ENCODE measurements at places on chromosomes 6 and 20.

DNA sequence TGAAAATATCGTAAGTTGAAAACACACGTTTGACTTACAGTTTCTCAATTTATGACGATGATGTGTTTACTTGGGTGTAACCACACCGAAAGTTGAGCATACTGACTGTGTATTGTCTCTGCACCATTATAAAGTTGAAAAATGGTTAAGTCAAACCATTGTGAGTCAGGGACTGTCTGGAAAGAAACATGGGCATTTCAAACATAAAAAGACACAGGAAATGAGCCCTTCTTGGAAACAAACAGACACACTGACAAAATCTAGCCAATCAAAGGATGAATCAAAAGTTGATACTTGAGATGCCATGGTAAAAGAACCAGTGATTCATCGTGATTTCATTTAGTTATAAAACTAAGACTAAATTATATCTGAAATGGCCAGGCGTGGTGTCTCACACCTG is 5.3 kb downstream of the POPDC3 start:
- DNase-seq, result no peak

DNA sequence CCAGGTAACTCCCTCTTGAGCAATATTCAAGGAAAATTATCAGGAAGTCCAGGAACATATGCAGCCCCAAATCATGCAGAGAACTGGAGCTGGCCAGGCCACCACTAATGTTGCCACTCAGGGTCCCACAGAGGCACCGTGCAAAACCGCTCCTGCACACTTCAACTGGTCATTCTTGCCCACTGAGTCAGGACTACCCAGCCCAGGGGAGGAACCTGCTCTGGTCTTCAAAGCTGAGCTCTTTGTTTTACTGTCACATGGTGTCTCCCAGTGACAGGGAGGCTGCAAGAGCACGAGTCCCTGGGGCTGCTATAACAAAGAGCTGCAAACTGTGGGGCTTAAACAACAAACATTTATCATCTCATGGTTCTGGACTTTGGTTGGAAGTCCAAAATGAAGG is 336.0 kb upstream of the PRDM1 start:
- no peak for DNase-seq

- DNase-seq, result no peak
These were observed 12.8 kb downstream of the MYLK4 start for GRCh38 chr6:2737885-2738284.

DNA sequence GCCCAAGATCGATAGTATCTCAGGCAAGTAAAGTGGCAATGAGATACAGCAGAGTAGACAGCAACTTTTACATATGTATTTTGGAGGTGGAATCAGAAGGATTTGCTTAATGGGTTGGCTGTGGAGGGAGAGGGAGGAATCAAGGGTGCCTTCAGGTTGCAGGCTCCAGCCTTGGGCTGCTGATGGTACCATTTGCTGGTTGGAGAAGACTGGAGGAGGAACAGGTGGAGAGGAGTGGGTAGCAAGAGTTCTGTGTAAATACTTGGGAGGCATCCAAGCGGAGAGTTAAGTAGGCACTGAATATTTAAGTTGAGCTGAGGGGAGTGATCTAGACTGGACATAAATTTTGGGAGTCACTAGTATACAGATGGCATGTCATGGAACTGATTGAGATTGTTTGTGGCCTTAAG is 5.2 kb downstream of the BICRAL start:
- DNase-seq, result no peak

DNA sequence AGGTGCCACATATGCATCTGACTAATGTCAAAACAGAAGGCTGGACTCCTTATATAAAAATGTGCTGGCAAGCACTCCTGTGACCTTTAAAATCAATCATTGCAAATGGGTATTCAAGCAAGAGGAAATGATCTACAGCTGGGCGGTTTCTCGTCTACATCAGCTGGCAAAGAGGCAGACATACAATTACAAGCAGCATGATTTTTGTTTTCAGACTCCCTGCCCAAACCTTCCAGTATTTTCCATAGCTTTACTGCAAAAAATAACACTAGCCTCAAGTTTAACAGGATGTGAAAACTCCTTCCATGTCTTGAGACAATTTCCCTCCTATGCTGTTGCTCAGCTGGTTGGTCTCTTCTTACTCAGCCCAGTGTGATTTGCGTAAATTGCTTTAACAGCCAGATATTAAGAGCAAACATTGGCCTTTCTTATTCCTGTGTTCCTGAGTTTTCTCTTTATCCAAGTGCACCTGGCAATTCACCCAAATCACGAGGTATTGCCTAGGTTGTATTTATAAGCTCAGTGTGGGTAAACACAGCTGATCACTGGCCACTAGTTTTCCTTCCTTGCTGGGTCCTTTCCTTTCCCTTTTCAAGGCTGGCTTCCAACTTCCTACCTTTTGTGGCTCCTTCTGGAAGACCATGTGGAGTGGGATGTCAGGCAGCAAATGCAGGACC is 130.4 kb downstream of the MOXD1 start:
- DNase-seq, result no peak

- no peak for DNase-seq
These were observed 101.5 kb downstream of the NRSN1 start for GRCh38 chr6:24227556-24227955.

DNA sequence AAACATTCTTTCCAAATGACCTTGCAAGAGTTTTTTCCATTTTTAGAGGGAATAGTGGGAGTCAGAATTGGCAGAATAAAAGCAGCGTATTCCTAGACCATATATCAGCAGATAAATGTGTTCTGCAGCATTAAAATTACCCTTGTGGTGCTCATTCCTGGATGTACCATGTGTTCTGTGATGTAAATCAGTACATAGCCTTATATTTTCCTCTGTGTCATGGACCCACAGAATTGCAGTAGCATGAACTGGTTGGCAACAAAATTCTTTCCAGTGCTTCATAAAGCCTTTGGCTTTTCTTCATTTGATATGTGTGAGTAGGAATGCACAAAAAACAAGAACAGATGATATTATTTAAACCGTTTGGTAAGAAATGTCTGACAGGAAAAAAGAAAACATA is 32.5 kb downstream of the ANKEF1 start:
- no peak for DNase-seq

GRCh38 chr20:57786304-57786932 is 76.6 kb upstream of the PMEPA1 start:
- DNase-seq, result no peak

GRCh38 chr6:146590492-146590891 is 8.3 kb upstream of the ADGB start:
- DNase-seq, result no peak

DNA sequence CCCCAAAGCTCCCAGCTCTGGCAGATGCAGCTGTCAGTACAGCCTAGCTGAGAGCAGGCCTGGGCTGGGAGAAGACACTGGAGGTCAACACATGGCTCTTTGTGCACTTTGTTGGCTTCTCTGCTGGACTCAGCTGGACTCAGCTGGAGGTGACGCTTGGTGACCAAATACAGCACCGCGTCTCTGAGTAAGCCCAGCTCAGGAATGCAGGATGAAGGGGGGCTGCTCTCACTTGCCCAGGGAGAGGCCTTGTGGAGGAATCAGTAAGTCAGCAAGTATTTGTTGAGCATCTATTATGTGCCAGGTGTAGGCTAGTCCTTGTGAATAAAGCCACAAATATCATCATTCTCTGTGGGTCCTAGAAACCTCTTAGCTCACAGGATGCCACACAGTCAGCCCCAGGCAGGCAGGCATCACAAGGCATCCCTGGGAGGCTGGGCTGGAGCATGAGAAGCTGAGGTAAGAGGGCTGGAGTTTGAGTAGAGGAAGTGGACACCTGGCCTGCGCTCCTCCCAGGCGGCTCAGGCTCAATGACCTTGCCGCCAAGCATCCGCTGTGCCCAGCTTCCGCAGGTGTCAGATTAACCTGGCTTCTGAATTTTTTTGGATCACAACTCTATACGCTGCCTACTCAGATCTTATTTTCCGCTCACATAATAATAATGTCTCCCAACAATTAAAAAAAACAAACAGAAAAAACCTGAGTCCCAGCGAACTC is 95.4 kb downstream of the TMEM170B start:
- DNase-seq, result no peak

DNA sequence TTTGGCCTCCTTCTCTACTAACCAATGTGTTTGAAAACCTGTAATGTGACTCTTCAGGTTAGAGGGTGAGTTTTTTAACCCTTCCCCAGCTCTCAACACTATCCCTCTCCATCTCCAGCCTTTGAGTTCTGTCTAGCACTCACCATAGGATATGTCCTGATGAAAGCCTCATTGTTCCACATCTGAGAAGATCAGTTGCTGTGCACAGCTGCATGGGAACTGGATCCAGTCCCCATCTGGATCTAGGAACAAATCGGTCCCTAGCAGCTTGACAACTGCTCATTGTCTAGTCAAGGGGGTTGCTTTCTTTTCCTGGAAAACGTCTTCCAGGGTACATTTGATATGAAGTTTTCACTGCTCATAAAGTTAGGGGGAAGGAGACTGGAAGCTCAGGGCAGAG is 45.4 kb upstream of the AGPAT4 start:
- no peak for DNase-seq

DNA sequence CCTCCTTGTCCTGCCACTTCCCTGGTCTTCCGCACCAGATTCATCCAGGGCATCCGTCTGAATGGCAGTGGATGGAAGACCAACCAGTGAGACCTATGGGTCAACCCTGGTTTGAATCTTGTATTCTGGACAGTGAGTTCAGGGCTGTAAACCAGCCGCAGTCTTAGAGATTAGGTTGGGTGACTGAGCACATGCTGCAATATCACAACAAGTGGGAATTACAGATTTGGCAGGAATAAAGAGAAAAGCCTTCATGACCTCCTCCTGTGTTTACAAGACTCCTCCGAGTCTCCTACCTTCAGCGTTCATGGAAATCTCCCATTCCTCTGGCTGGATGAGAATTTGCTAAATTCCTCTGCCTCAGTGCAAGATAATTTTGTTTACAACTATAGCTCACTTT is 9.9 kb downstream of the ECI2 start:
- no peak for DNase-seq

DNA sequence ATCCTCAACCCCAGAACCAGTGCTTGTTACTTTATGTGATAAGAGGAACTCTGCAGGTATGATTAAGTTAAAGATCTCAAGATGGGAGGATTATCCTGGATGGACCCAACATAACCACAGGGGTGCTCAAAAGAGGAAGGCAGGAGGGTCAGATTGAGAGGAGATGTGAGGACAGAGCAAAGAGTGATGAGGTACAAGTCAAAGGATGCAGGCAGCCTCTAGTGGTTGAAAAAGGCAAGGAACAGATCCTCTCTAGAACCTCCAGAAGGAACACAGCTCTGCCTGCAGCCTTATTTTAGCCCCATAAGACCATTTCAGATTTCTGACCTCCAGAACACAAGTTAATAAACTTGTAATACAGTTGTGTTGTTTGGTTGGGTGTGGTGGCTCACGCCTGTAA is 41.2 kb downstream of the PDSS2 start:
- no peak for DNase-seq

GRCh38 chr6:158290659-158291058 is 21.6 kb upstream of the TULP4 start:
- DNase-seq, result no peak

DNA sequence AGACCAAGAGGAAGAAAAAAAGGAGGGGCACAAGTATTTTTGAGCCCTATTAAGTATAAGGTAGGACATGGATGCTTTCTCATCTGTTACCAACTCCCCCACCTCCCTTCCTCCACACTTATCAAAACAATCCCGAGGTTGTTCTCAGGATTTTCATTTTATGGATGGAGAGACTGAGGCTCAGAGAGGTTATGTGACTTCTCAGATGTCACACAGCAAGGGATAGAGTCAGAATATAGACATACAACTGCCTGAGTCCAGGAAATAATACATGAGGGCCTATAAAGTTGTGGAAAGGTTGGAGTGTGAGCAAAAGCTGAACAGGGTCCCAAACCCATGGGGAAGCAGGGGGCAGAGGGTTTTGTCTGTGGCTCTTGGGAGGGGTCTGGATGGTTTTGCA is 19.3 kb downstream of the KCNK17 start:
- no peak for DNase-seq

DNA sequence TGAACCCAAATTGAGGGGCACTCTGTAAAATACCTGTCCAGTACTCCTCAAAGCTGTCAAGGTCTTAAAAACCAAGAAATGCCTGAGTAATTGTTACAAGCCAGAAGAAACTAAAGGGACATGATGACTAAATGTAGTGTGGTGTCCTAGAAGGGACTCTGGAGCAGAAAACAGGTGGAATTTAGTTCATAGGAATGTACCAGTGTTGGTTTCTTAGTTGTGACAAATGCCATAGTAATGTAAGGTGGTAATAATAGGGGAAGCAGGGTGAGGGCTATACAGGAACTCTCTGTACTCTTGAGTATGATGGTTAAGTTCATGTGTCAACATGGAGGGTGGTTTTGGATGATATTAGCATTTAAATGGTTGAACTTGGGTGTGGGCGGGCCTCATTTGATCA is 92.3 kb downstream of the CNBD2 start:
- no peak for DNase-seq

GRCh38 chr6:161631676-161632194 is 357.9 kb upstream of the AGPAT4 start:
- DNase-seq, result no peak

DNA sequence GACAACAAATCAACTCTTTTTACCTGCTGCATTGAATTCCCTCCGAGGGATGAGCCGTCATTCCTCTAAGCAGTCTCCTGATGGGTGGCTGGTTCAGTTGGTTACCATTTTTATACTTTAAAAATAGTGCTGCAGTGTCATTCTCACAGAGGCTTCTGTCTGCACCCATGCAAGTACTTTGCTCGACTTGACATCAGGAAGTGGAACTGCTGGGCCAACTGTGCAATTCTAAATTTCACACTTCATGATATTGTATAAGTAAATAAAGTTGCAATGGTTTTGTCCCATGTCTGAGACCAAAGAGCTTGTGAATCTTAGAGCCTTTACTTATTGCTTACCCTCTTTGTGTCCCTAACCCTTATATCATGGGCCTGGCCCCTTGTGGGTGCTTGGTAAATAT is 2.5 kb downstream of the BTN3A1 start:
- no peak for DNase-seq

- DNase-seq, result no peak
These were observed 59.0 kb downstream of the MDGA1 start for GRCh38 chr6:37638414-37639341.

DNA sequence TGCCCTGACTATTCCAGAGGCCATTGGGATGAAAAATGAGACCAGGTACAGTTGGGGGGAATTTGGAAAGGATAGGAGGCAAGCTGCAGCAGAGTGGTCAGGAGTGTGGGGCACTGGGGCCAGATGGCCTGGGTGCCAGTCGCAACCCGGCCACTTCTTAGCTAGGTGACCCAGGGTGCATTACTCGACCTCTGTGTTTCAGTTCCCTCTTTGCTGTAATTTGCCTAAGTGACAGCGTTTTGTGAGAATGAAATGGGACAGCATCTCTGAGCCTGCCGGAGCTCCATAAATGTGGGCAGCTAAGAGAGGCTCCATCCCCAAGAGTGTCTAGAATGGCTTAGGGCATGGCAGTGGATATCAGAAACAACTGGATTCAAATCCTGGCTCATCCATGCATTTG is 13.9 kb downstream of the LRFN2 start:
- no peak for DNase-seq

DNA sequence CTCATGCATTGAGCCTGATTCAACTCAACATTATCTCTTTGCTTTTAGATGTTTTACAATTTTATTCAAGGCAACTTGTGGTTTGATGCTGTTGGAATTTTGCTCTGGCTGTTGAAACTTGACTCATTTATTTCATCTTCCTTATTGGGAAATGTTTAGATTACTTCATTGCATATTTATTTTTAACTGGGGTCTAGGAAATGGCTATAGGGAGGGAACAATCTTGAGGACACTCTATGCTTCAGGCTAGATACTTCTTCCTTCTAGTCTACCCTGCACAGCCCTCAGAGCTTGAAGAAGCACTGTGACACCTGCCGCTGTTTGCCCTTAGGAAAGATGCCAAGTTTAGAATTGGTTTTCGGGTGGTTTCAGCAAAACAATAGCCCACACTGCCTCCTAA is 183.4 kb downstream of the ADGRG6 start:
- no peak for DNase-seq

GRCh38 chr6:144418959-144419545 is 133.9 kb downstream of the UTRN start:
- DNase-seq, result no peak

All from NCI-H446 treated with DMSO at 0.1 percent for 48 hours (cell line).